ENCODE measurements at places on chromosomes 6 and 20. TPM values are rescaled to one million over a fixed set of nuclear protein-coding genes. Genes with fewer than 3 reads are reported as not detected.

The SLC32A1 gene
- not detected for total RNA-seq

The NECAB3 gene
- 17.4 TPM for total RNA-seq

The CRISP2 gene
- not detected for total RNA-seq

The ZKSCAN4 gene
- total RNA-seq, result 0.59 TPM

The MYCT1 gene
- not detected for total RNA-seq

DNA sequence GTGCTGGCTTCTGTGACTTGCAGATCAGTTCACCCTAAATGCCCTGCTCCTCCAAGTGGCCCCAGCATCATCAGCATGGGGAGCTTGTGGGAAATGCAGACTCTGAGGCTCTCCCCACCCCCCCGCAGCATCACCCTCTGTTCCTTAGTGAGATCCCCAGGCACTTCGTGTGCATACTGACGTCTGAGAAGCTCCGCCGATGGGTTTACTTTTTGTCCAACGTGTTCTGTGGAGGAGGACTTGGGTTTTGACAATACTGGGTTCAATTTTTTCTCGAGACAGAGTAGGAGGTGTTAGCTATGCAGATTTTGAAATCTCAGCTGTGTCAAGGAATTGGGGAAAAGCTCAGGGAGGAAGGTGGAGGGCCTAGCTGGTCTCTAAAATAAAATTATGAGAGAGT lies 38.3 kb upstream of the ZNF831 start:
- DNase-seq, result no peak

GRCh38 chr6:9862603-9863167 lies 552.2 kb downstream of the TFAP2A start:
- no peak for DNase-seq

DNA sequence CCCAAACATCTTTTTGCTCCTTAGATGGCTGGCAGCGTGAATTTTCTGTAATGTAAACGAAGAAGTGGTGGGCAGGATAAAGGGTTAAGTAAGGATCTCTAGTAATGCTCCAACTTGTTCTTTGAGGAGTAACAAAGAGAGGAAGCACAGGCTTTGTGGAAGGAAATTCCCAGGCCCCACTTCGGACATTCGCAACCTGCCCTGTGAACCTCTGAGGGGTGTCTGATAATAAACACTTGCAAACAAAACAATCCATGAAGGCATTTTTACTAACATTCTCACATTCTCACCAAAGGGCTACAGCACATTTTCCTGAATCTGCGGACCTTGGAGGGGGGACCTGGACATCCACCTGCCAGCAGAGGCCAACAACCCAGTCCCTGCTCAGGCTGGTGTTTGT lies 25.8 kb upstream of the ADGRF5 start:
- DNase-seq, result no peak

GRCh38 chr6:43455531-43456428 lies at the start of gene DLK2:
Gene DLK2 (minus strand): TSS chr6:43455548. CDS start chr6:43454825, 723 bp downstream.
- no peak for DNase-seq

DNA sequence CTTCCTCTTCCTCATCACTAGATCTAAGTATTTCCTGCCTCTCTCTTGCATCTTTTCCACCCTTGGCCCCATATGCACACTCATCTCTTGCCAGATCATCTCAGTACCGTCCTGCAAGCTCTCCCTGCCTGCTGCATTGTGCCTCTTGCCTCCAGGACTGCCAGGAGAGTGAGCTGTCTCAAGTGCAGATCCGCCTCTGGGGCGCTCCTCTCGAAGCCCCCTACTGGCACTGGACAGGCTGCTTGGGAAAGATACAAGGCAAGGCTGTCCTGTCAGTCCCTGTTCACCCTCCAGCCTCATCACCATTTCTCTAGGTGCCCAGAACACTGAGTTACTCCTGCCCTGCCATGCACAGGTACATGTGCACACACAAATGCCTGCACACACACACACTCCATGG lies 10.2 kb downstream of the SYNDIG1 start:
- no peak for DNase-seq

- DNase-seq, result no peak
Measured at GRCh38 chr6:28139860-28140543, 1.7 kb upstream of the ZKSCAN8 start.

DNA sequence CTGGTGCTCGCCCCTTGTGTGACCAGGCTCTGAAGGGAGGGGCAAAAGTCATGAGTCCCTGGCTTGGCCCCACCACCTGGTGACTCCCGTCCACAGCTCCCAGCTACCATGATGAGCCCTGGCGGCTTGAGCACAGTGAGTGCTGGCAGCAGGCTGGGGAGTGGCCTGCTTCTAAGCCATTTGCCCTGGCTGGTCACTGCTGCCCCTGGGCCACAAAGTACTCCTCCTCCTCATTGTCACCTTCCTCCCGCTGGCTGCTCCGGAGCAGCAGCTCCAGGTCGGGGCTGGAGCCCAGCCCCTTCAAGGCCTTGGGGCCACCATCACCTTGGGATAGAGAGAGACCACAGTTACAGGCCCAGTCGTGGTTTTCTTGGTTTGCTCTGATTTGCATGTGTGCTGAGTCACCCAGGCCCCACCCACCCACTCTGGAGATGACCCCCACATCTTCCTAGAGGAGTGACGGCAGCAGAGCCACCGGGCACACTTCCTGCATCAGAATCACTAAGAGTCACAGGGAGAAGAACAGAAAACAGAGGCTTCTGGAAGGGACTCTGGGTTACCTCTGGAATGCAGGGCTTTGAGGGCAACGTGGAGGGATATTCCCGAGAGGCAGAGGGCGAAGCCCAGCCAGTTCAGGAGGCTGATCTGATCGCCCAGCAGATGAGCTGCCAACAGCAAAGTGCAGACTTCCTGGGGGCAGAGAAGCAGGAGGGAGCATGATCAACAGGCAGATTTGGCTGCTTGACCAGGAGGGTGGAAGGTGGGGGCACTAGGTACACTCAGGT lies 42.1 kb upstream of the CDH22 start:
- DNase-seq, result peak; percentile 45

- no peak for DNase-seq
Measured at GRCh38 chr6:34695729-34696188, 808 bp downstream of the ILRUN start.

- DNase-seq, result no peak
Measured at GRCh38 chr6:105593805-105594671, 191.2 kb upstream of the PREP start.

DNA sequence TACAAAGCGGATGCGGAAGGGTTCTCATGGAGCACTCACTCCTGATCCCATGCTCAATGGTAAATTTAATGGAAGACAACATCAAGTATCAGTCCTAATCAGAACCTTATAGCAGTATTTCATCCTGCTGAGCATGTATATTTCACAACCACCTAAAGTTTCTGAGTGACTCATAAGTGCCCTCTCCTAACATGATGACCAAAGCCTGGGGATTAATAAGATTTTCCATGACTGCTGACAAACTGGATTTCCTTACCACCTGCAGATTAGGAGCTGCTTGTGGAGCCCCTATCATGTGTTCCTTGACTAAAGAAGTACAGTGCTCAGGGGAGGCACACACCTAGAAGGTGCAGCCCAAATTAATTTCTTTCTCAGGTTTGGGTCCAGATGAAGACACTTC lies 112.8 kb downstream of the INSM1 start:
- DNase-seq, result no peak

GRCh38 chr6:80289727-80290126 lies 183.3 kb downstream of the BCKDHB start:
- no peak for DNase-seq

DNA sequence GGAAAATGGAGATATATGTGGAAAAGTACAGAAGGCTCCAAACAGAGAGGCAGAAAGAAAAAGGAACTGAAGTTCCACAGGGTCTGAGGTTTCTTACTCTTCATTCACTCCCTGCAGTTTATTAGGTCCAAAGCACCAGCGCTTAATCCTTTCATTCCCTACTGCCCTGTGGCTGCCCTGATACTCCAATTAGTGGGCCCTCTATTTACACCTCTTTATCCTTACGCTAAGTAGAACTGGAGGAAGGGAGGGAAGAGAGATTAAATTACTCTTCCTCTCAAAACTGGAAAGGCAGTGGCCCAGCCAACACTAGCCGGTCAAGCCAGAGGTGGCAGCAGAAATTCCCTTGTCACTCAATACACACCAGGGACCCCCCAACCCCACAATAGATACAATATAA lies 20.4 kb downstream of the TRERF1 start:
- no peak for DNase-seq

DNA sequence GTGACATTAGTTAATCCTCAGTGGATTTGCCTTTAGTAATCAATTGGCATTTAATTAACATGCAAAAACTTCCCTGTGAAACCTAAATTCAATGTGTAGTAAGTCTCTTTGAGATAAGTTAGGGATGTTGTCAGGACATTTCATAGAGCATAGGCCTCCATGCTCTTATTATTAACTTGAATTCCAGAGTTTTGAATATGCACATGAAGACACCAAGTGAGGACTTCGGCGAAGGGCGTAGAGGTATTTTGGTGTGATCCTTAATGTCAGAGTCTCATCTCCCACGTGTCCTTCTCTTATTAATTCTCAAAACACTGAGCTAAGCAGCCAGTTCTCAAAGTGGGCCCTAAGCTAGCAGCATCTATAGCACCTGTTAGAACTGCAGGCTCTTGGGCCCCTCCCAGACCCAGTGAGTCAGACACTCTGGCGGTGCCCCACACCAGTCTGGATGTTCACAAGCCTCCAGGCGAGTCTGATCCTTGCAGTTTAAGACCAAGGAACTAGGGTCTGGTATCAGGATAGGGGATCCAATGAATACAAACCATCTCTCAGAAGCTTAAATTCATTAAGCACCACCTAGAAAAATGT lies 292.1 kb downstream of the QKI start:
- DNase-seq, result peak; percentile 26

- no peak for DNase-seq
Measured at GRCh38 chr6:116104636-116105035, 4.0 kb downstream of the NT5DC1 start.

- peak; percentile 94 for DNase-seq
Measured at GRCh38 chr20:51350941-51351631, 191.4 kb downstream of the NFATC2 start.

DNA sequence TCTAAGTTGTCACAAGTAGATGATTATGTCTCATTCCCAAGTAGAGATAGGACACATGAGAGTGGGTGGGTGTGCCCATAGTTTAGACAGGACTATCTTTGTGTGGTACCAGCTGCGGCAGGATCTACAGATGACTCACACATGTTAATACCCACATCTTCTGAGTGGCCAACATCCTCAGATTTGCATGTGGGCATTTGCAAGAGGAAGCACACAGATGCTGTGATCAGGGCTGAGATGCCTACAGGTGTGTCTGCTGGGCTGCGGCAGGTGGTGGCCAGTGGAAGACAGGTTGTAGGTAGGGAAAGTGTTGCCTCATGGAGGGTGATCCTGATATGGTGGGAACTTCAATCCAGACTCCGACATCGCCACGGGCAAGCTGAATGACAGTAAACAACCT lies 50.8 kb downstream of the UTRN start:
- DNase-seq, result no peak

GRCh38 chr6:89339565-89339964 lies 13.0 kb downstream of the UBE2J1 start:
- DNase-seq, result no peak

GRCh38 chr20:47125758-47126591 lies 230.5 kb downstream of the ZMYND8 start:
- DNase-seq, result no peak

GRCh38 chr6:32153564-32154513 lies at the start of gene PPT2:
Gene PPT2 (plus strand): TSS chr6:32154141. CDS start chr6:32154595, 454 bp downstream.
- DNase-seq, result peak; percentile 82

DNA sequence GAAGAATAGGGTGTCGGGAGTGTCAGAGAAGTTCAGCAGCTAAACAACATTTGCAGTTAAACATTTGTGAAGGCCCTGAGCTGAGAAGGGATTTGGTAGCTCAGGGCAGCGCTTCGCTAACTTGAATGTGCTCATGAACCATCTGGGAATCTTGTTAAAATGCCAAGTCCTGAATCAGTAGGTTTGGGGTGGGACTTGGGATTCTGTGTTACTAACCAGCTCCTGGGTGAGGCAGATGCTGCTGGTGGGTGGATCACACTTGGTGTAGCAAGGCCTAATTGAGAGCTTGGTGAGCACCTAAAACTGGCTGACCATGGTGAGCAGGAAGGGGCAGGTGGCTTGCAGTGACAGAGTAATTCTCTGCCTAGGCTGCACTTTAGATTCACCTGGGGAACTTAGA lies 5.9 kb downstream of the PTPRA start:
- DNase-seq, result peak; percentile 61

- DNase-seq, result no peak
Measured at GRCh38 chr20:46060301-46060881, 29.4 kb downstream of the NCOA5 start.

DNA sequence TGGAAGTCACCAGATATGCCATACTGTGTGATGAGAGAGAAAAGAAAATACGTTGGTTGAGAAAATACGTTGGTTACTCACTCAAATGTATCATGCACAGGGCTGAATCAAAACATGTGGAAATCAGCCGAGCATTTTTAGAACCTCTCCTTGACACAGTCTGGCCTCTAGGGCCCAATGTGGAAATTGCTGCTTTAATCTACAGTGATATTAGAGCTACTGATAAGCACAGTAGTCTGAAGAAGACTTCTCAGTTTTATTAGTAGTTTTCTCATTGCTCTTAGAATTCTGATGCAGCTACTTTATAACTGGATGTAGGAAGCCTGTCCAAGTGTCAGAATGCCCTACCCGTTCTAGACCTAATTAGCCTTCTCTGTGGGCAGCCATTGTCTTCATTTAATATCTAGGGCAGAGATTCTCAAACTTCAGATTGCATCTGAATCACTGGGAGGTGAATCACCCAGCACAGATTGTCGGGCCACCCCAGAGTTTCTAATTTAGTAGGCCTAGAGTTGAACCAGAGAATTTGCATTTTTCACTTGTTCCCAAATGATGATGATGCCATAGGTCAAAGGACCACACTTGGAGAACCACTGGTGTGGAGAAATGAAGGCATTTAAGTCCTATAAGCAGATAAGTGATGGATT lies 229.1 kb downstream of the PLCB1 start:
- peak; percentile 33 for DNase-seq

DNA sequence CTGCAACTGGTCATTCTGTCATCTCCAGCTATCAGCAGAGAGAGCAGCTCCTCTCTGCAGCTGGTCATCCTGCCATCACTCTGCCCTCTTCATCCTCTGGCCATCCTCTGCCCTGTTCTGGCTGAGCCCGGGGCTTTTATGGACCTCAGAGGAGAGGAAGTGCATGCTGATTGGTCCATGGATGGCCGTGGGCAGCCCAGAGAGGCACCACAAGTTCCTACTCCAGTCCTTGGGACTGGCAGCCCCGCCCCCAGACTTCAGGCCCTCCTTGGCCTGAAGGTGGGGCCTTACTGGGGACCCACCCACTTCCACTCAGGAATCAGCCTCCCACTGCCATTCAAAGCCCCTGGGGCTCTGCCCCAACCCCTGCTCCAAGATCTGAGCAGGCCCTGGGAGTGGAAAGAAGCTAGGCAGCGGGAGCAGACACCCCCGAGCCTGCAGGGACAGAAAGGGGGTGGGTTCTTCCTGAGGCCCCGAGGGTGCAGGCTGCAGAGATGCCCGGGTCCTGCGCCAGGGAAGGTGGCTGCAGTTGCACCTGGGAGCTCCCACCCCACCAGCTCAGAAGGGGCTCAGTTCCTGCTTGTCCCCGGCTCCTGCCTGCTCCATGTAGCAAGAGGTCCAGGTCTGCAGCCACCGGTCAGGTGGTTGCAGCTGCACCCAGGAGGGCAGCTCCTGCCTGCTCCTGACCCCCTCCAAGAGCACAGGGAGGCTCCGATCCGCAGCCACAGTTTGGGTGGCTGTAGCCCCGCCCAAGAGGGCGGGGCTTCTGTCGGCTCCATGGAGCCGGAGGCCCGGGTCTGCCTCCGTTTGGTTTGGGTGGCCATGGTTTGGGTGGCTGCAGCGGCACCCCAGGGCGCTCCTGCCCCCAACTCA lies 34.1 kb upstream of the HMGA1 start:
- DNase-seq, result no peak

GRCh38 chr6:25301362-25301761 lies 22.2 kb downstream of the CARMIL1 start:
- no peak for DNase-seq
